ENCODE measurements at places on chromosomes 11 and 22. TPM values are rescaled to one million over a fixed set of nuclear protein-coding genes. Genes with fewer than 3 reads are reported as not detected.

The TNNI2 gene
- not detected for total RNA-seq

The ATM gene
- total RNA-seq, result 39.7 TPM

The TMPRSS4 gene
- total RNA-seq, result not detected

DNA sequence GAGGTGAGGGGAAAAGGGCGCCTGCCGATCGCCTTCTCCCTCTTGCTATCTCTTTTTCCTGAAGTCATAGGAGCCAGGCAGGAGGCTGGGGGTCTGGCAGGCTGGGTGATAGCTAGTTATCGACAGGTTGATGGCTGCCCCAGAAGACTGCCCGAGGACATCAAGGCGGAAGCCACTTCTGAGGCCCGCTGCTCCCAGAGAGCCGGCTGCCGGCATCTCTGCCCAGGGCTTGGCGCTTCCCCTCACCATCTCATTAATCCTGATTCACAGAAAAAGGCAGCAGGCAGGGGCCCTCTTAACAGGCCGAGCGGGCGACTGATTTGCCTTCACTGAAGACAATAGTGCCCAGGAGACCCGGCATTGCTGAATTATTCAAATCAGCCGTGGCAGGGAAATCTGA is 124.2 kb downstream of the MIAT start:
- H3K27ac ChIP-seq, result no peak overlapping the region
- DNase-seq, result no peak
- peaks cover 9% of the 10 kb centered on the region for H3K36me3 ChIP-seq
- H3K27me3 ChIP-seq, result no peaks in the 10 kb centered on the region
- no peaks in the 10 kb centered on the region for H3K4me1 ChIP-seq

GRCh38 chr22:44847380-44847779 is 95.0 kb downstream of the ARHGAP8 start:
- no peaks in the 10 kb centered on the region for H3K4me1 ChIP-seq
- H3K36me3 ChIP-seq, result no peaks in the 10 kb centered on the region
- no peak overlapping the region for H3K27ac ChIP-seq

DNA sequence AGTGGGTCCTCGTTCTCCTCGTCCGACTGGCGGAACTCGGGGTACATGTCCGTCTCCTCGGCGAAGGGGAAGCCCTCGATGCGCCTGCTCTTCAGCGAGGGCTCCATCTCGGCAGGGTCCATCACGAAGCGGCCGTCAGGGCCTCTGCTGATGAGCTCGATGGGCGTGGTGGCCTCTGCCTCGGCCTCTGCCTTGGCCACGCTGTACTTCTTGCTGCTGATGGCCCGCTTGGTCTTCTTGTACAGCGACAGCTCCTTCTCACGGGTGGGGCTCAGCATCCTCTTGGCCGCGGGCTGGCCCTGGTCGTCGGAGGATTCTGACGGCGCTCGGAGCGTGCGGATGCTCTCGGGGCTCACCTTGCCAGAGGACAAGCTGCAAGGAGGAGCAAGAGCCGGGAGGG is 35.7 kb downstream of the IGSF9B start:
- DNase-seq, result no peak
- H3K4me1 ChIP-seq, result no peaks in the 10 kb centered on the region
- H3K4me3 ChIP-seq, result no peak overlapping the region
- H3K27ac ChIP-seq, result no peak overlapping the region

- H3K27ac ChIP-seq, result no peak overlapping the region
- no peak overlapping the region for H3K4me3 ChIP-seq
- peaks cover 48% of the 10 kb centered on the region for H3K4me1 ChIP-seq
- peaks cover 74% of the 10 kb centered on the region for H3K36me3 ChIP-seq
- H3K27me3 ChIP-seq, result no peaks in the 10 kb centered on the region
- no peak for DNase-seq
Measured at GRCh38 chr11:36447514-36447913, 62.6 kb downstream of the TRAF6 start.

GRCh38 chr11:117110294-117110950 is 12.2 kb upstream of the SIK3 start:
- H3K27ac ChIP-seq, result no peak overlapping the region
- H3K27me3 ChIP-seq, result peaks cover 2% of the 10 kb centered on the region
- H3K36me3 ChIP-seq, result no peaks in the 10 kb centered on the region
- no peaks in the 10 kb centered on the region for H3K4me1 ChIP-seq

DNA sequence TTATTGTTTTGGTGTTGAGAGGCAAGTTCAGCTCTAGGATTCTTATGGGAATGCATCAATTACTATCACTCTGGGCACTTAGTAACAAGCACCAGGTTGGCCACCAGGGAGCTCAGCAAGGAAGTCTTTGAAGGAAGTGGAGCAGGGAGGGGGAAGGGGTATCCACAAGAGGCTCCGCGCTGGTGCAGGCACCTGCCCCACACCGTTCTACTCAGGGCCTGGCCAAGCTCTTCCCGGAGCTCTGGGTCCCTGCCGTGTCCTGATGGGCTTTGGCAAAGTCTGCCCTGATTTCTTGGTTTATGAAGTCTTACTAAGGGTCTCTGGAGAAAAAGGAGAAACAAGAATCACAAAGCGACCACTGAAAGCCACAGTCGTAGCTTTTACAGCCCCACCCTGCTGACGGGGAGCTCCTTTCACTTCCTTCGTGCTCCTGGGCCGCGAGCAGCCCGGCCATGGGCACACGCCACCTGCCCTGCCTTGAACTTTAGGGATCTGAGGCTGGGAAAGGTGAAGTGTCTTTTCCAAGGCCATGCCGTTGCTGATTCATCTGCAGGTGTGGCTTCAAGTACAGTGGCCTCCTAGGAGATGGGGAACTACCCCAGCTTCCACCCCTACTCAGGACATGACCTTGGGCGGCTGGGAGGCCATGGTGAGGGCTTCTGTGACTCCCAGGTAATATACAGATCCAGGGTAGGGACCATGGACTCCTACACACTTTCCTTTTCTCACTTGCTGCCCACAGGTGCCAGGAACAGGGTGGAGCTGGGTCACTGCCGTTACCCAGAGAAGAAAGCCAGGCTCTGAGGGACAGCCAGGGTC is 15.9 kb upstream of the LRRC32 start:
- H3K27me3 ChIP-seq, result peaks cover 8% of the 10 kb centered on the region
- peaks cover 17% of the 10 kb centered on the region for H3K4me1 ChIP-seq
- DNase-seq, result no peak

The OR52I1 gene
- total RNA-seq, result not detected

All from activated T-helper 1 cell treated with anti-CD3 and anti-CD28 coated beads, Interleukin-12 subunit alpha, Interleukin-12 subunit beta, Interleukin-2, Interleukin-4 antibody, amounts not matched to agents 30 ng/mL and 10 ng/mL and 1 ng/mL, durations not matched to agents 14 hours and 24 hours and 36 hours (primary cell).